ENCODE measurements at places on chromosomes 11 and 22. TPM values are rescaled to one million over a fixed set of nuclear protein-coding genes. Genes with fewer than 3 reads are reported as not detected.

FERMT3 gene
- total RNA-seq, result 0.29 TPM

RIMBP3B gene
- total RNA-seq, result 0.29 TPM

FOLR2 gene
- total RNA-seq, result not detected

MRGPRF gene
- total RNA-seq, result 2.5 TPM

RTN4R gene
- 18.6 TPM for total RNA-seq

GRCh38 chr11:45771566-45772448 is 33.1 kb upstream of the SLC35C1 start:
- DNase-seq, result no peak

DNA sequence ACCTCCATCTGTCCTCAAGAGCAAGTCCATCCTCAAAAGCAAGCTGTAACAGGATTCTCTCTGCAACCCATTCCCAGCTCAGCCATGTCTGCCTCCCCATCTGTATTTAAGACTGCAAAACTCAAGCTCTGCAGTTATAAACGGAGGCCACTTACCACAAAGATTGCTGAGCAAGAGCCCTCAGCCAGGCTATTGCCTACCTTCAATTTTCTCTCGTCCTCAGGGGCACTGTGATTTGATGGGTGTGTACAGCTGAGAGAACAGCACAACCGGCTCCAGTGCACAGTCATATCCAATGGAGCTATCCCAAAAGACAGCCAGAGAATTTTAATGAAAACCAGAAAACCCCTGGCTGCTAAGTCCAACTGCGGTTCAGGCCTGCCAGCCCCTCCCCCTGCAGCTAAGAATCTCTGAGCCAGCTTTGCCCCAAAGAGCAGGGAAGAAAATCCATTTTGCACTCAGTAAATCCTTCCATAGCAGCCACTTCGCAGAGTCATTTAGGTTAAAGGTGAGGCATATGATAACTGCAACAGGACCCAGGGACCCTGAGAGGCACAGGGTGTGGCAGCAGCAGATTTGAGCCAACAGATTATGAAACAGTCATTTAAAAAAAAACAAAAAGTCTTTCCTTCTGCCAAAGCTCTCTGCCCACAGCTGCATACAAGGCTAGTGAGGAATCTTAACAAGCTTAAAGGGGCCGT is 37.6 kb downstream of the RAB30 start:
- DNase-seq, result no peak

DNA sequence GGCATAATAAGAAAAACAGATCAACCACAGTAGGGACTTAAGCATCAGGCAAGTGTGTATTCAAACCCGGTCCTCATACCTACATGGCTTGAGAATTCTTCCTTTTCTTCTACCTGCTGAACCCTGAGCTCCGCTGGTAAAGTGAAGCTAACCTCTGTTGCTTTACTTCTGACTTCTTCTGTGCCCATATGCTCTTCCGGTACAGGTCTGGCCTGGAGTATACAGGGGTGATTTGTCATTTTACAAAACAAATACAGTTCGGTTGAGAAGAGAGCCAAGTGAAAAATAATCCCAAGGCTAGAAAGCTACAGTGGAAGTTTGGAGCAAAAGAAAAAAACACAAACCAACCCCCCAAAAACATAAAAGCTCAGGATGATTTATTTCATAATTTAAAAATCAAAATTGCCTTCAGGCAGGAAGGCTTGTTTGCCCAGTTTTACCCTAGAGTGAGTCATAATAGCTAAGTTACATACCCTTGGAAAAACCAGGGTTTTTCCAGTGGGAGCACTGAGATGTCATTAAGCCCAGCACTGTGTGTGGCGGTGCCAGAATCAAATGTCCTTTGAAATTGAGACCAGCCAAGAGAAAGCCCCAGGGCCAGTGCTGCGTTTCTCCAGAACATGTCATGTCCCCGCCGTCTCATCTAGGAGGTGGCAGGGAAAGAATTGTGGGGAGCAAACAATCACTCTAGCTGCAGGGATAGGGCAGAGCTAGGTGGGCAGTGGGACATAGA is 305.5 kb upstream of the ISX start:
- DNase-seq, result no peak

- no peak for DNase-seq
Measured at GRCh38 chr11:102062106-102062505, 14.9 kb downstream of the CFAP300 start.

DNA sequence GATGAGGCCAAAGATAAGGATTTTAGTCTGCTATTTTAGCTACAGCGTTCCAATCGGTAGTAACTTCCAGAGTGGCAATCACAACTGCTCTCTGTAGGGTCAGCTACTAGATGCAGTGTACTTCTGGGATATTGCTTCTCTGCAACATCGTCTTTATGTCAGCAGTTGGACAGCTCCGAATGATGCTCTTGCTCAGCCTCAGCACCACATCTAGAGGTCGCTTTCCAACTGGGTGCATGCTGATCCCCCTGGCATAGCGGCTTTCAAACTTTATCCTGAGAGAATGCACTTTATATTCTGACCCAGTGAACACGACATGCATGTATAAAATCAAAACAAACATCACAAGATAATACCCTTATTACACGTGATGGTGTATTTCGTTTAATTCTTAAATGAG is 219.6 kb downstream of the C11orf87 start:
- no peak for DNase-seq

- no peak for DNase-seq
Measured at GRCh38 chr11:27913650-27914049, 194.3 kb downstream of the KIF18A start.

GRCh38 chr11:30092518-30092917 is 75.7 kb upstream of the KCNA4 start:
- no peak for DNase-seq

- DNase-seq, result no peak
Measured at GRCh38 chr11:62842171-62842741, 2.9 kb upstream of the WDR74 start.

DNA sequence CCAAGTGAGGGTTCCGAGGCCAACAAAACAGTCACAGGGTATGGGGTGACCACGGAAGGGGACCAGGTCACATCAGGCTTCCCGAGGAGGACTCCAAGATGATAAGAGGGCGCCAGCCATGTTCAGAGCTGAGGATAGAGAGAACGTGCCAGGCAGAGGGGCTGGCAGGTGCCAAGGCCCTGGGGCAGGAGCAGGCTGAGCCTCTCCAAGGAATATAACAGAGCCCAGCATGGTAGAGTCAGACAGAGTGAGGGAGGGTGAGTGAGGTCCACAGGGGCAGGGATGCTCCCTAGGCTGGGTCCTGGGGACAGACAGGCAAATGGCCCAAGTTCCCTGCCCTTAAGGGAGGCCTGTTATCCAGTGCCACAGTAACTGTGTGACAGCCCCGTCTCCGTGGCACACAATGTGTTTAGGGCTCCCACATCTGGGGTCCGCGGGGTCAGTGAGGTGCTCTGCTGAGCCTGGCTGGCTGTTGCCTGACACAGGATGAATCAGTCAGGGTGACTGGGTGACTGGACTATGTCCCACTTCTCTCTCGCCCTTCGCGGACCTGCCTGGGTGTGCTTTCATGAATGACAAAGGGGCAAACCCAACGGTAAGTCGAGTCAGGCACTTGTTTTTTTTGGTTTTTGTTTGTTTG is 105.3 kb downstream of the MPPED1 start:
- DNase-seq, result no peak

DNA sequence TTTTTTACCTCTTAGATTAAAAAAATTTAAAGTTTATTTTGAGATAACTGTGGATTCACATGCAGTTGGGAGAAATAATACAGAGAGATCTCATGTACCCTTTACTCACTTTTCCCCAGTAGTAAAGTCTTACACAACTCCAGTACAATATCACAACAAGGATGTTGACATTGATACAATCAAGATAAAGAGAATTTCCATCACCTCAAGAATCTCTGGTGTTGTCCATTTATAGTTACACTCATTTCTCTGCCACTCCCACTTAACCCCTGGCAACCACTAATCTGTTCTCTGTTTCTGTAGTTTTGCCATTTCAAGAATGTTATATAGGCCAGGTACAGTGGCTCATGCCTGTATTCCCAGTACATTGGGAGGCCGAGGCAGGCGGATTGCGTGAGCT is 10.5 kb upstream of the ZBED5 start:
- no peak for DNase-seq

GRCh38 chr11:59437770-59438169 is 1.5 kb downstream of the OR5A1 start:
- DNase-seq, result no peak

Measured in epithelial cell of proximal tubule (primary cell).